ENCODE measurements at places on chromosomes 12 and 14.

- no peak for DNase-seq
Observed at GRCh38 chr12:123839826-123840225, 77.7 kb downstream of the DNAH10 start.

- no peak for DNase-seq
Observed at GRCh38 chr12:31215518-31216232, 110.3 kb downstream of the SINHCAF start.

- DNase-seq, result no peak
Observed at GRCh38 chr12:62136496-62136895, 123.7 kb upstream of the USP15 start.

DNA sequence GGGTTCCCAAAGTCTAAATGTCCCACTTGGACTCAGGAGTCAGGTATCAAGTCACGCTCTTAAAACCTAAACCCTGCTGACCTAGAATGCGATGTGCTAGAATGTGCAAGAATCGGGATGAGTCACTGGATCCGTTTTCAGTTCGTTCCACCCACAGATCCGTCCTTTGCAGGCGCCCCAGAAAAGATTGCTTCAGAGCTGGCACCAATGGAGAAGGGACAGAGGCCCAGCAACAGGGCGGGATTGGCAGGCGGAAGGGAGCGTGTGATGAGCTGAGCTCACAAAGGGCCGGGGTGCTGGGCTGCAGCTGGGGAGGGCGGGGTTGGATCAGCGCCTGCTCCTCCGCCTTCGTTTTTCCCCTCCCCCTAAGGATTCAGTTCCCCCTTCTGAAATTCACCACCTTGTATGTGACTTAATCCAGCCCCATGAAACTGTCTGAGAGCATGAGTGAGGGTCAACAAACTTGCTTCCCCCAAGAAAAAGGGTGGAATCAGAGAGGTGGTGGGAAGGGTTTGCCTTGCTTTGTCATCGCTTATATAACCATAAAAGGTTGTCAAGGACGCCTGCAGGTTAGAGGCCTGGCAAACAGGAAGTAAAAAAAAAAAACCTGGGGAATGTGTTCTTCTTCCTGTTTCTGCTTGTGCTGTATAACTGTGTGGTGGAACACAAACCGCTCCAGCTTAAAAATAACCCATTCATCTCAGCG, 2.8 kb upstream of the UBC start:
- DNase-seq, result peak; percentile 92

GRCh38 chr12:5078423-5078822, 34.7 kb downstream of the KCNA5 start:
- DNase-seq, result no peak

- DNase-seq, result no peak
Observed at GRCh38 chr12:13777374-13777773, 204.0 kb downstream of the GRIN2B start.

GRCh38 chr14:83356080-83356479, 1822.4 kb upstream of the SEL1L start:
- DNase-seq, result no peak

DNA sequence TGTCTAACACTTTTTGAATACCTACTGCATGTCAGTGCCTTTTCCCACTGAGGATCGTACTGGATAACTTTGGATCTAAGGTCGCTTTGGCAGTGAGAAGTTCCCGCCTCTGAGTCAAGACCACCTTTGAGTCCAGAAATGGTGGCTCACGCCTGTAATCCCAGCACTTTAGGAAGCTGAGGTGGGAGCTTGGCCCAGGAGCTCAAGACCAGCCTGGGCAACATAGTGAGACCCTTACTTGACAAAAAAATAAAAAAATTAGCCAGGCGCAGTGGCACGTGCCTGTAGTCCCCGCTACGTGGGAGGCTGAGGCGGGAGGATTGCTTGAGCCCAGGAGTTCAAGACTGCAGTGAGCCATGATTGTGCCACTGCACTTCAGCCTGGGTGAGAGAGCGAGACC, 61.1 kb downstream of the CHST11 start:
- DNase-seq, result no peak

GRCh38 chr12:130425698-130426245, 88.1 kb downstream of the PIWIL1 start:
- DNase-seq, result no peak

GRCh38 chr12:2535583-2536204, 259.1 kb upstream of the FKBP4 start:
- no peak for DNase-seq

DNA sequence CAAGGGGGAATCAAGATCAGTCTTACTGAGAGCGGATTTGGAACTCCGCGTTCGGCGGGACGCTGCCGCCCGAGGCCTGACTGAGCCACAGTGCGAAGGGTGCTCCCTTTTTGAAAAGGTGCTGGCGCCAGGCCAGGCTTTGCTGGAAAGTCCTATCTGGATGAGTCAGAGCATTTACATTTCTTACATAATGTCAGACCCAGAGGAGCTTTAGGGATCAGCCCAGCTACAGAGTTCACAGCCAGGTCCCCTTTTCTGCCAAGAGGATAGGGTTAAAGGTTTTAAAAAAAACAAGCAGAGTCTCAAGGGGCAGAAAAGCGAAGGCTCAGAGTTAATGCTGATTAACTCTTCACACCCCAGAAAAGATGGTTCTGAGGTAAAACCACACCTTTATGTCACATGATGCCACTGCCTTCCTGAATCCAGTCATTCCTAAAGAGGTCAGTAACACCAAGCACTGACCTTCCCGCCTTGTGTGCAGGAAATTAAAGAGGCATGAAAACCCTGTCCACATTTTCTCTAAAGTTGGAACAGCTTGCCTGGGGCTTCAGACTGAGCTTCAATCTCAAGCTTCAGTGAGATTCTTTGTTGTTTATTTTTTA, 11.7 kb upstream of the FBXL14 start:
- DNase-seq, result peak; percentile 77

DNA sequence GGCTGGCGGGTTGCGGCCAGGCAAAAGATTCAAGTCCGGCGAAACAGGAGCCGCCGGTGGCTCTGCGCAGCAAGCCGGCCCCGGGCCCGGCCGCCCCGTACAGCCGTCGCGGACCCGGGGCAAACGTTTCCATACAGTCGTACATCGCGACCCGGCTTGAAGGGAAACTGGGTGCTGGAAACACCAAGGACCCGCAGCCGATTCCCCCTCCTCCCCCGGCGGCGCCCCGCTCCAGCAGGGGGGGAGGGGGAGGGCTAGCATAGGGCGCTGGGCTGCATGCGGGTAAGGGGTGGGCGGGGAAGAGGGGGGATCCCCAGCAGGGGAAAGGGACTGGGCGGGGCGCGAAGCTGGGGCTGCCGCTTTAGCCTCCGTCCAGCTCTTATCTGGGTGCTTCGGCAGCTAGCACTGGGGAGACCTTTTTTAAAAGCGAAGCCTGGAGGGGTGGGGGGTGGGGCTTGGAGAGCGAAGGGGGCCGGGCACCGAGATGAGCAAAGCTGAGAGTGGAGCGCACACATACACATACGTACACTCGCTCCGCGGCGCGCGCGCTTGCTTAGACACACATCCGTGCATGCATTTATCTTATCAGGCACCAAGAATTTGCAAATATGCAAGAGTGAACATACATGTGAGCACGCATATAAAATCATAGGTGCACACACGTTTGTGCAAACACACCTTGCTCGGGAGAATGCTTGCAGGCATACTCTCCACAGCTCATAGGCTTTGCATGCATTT, 11.9 kb downstream of the RARG start:
- DNase-seq, result peak; percentile 84

DNA sequence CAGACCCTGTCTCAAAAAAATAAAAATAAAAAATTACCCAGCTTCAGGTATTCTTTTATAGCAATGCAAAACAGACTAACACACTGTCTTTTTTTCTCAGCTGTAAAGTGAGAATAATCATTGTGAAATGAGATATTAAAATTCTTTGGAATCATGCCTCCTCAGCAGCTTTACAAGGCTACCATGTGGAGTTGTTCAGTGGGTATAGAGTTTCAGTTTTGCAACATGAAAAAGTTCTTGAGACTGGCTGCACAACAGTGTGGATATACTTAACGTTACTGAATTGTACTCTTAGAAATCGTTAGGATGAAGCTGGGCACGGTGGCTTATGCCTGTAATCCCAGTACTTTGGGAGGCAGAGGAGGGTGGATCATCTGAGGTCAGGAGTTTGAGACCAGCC, 15.7 kb upstream of the MAPKAPK5 start:
- no peak for DNase-seq

DNA sequence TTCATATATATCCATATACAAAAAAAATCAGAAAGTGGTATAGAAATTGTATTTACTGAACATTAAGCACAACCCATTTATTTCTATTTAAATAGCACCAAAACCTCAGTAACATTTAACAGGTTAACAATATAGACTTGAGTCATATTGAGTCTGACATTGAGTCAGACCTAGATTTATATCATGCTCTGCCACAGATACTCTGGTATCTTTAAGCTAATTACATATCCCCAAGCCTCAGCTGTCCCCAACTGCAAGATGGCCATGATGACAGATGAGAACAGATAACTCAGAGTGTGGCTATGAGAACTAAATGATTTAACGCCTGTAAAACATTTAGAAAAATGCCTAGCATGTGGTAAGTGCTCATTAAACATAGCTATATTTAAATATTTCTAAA, 40.3 kb downstream of the IFNG start:
- DNase-seq, result no peak

DNA sequence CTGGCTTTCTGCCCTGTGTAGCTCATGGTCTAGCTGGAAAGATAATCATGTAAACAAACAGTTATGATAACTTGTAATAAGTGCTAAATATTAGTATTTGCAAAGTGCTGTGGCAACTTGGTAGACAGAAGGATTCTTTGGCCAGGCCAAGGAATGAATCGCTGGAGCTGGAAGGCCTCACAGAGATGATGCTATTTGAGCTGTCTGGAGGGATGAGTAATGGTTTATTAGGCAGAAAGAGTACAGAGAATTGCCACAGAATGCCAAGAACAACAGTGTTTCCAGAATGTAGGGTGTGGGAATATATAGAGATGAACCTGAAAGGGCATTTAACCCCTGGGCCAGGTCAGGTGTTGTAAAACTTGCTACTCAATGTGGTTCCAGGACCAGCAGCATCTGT, 27.6 kb downstream of the OTX2 start:
- DNase-seq, result no peak

- DNase-seq, result peak; percentile 66
Observed at GRCh38 chr14:103679351-103679750, 35.9 kb downstream of the XRCC3 start.

GRCh38 chr12:46524778-46525177, 152.2 kb upstream of the SLC38A2 start:
- no peak for DNase-seq

DNA sequence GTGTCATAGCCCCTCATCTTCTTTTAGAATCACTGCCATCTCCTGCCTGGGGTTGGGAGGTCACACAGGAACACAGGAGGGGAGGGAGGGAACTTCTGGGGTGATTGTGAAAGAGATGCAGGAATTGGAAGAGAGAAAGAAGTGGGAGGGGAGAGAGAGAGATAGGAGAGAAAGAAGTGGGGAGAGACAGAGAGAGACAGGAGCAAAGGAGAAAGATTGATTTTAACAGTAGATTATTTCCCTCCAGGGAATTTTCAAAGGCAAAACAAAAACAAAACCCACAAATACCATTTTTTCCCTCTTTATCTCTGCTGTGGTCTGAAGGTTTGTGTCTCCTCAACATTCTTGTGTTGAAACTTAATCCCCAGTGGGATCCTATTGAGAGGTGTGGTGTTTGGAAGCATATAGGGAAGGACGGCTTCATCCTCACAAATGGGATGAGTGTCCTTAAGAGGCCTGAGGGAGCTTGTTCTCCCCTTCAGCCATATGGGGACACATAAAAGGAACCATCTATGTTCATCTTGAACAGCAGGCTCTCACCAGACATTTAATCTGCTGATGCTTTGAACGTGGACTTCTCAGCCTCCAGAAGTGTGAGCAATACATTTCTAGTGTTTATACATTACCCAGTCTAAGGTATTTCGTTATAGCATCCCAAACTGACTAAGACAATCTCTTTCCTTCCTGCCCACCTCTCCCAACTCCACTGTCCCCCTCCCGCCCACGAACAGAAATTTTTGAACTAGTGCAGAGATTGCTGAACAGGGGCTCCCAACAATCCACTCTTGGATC, 134.9 kb upstream of the MAX start:
- DNase-seq, result no peak

- no peak for DNase-seq
Observed at GRCh38 chr14:103909531-103910261, 18.6 kb upstream of the TDRD9 start.

GRCh38 chr14:42172304-42172703, 565.6 kb downstream of the LRFN5 start:
- no peak for DNase-seq

- DNase-seq, result no peak
Observed at GRCh38 chr12:109446-109845, 42.9 kb downstream of the IQSEC3 start.

- no peak for DNase-seq
Observed at GRCh38 chr14:53350429-53350828, 197.3 kb upstream of the DDHD1 start.

Data from stimulated activated CD8-positive, alpha-beta memory T cell treated with anti-CD3 and anti-CD28 coated beads, Interleukin-4, amount 100 ng/mL, for 48 hours (primary cell).